Hepatocyte (in vitro differentiated cells): ENCODE measurements at places on chromosomes 1 and 21. TPM values are rescaled to one million over a fixed set of nuclear protein-coding genes. Genes with fewer than 3 reads are reported as not detected.

The CDA gene
- 2.1 and 3.8 TPM in 2 replicates for polyA plus RNA-seq

The MAGI3 gene
- 11.5 and 15.9 TPM in 2 replicates for polyA plus RNA-seq

The EDN2 gene
- polyA plus RNA-seq: 2.3 and 2.7 TPM in 2 replicates

The SNX27 gene
- polyA plus RNA-seq: 18.2 and 24.0 TPM in 2 replicates

The RXFP4 gene
- not detected in 2 replicates for polyA plus RNA-seq

The OR2T3 gene
- polyA plus RNA-seq: not detected in 2 replicates

The C1orf141 gene
- polyA plus RNA-seq: not detected in 2 replicates

The PIGC gene
- 43.3 and 47.0 TPM in 2 replicates for polyA plus RNA-seq

The TIE1 gene
- 0.33 and 1.8 TPM in 2 replicates for polyA plus RNA-seq

The GPR157 gene
- polyA plus RNA-seq: 6.9 and 14.4 TPM in 2 replicates

The S100A7A gene
- polyA plus RNA-seq: not detected in 2 replicates

The C1QB gene
- 11.9 and 18.0 TPM in 2 replicates for polyA plus RNA-seq

The CRNN gene
- not detected in 2 replicates for polyA plus RNA-seq

The CYP4Z1 gene
- polyA plus RNA-seq: 0.66 TPM in 1 of 2 replicates, not detected in the other

The AIM2 gene
- 1.1 TPM in 1 of 2 replicates, not detected in the other for polyA plus RNA-seq

The FRRS1 gene
- polyA plus RNA-seq: 1.0 and 1.5 TPM in 2 replicates

The VANGL2 gene
- polyA plus RNA-seq: 8.2 and 8.9 TPM in 2 replicates

The SOX13 gene
- polyA plus RNA-seq: 22.3 and 24.6 TPM in 2 replicates
